Panc1 (cell line): ENCODE measurements at places on chromosomes 7 and 10. TPM values are rescaled to one million over a fixed set of nuclear protein-coding genes. Genes with fewer than 3 reads are reported as not detected.

Gene TRIM50
- total RNA-seq: not detected

DNA sequence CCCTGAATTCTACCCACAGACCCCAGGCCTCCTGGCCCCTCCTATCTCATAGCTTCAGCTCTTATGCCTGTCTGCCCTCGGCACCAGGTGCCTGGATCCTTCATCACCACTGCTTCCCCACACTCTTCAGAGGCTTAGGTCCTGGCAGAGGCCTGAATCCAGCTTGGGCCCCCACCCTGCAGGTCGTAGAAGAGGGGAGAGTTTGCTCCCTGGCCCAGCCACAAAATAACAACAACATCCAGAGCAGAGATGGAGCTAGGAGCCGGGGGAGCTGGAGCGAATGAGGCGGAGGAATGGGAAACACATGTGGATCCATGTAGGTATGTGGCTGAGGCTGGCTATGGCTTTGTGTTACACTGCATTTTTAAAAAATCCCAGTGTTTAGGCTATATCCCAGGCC, 7.8 kb upstream of the OPN4 start:
- no peak for DNase-seq

DNA sequence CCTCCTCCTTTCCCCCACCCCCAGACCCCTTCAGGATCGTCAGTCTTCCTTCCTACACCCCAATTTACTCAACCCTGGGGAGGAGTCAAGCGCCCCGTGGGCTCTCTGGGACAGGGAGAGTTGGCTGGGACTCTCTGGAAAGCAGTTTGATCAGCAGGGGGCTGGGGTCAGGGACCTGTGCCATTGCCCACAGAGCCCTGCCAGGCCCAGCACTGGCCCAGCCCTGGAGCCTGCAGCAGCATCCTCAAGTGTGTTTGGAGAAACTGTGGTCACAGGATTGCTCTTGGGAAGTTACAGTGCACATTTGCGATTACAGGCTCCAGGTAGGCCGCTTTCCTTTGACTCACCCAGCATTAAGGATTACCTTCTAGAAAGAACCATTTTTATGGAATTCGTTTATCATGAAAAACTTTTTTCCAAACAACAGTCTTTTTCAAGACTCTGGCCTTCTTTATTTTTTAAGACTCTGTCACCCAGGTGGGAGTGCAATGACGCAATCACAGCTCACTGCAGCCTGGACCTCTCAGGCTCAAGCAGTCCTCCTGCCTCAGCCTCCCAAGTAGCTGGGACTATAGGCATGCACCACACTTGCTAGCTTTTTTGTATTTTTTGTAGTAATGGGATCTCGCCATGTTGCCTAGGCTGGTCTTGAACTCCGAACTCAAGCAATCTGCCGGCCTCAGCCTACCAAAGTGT, 50.7 kb downstream of the CHST3 start:
- no peak for DNase-seq

GRCh38 chr7:142440906-142441411, 183.1 kb upstream of the PRSS58 start:
- no peak for DNase-seq

GRCh38 chr7:130021105-130021834, 29.9 kb downstream of the ZC3HC1 start:
- no peak for DNase-seq

GRCh38 chr10:65900271-65900670, 1025.6 kb upstream of the LRRTM3 start:
- DNase-seq: no peak

Gene XPNPEP1
- 61.2 TPM for total RNA-seq

- DNase-seq: no peak
Observed at GRCh38 chr7:24700521-24701260, 56.6 kb downstream of the GSDME start.

Gene NODAL
- total RNA-seq: not detected

Gene HTRA1
- 32.8 TPM for total RNA-seq

GRCh38 chr10:12819071-12819470, 182.4 kb downstream of the CCDC3 start:
- no peak for DNase-seq

DNA sequence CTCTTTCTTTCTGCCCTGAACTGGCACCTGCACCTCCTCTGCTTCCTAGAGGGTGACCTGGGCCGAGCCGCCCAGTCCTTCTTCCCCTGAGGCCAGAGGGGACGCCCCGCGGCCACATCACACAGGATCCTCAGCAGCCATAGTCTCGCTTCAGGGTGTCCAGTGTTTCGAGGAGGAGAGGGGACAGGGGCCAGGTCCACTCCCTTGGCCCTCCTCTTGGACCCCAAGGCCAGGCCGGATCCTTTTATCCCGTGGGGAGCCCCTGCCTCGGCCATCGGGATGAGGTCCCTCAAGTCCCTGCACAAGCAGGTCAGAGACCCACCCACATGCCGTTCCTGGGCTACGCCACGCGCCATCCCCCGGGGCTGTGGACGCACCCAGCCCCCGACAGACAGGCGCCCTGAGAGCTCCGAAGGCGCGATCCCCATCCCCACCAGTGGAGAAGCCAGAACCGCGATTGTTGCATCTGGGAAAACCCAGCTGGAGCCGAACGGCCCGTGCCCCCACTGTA, 3.6 kb downstream of the BHLHA15 start:
- DNase-seq: no peak

DNA sequence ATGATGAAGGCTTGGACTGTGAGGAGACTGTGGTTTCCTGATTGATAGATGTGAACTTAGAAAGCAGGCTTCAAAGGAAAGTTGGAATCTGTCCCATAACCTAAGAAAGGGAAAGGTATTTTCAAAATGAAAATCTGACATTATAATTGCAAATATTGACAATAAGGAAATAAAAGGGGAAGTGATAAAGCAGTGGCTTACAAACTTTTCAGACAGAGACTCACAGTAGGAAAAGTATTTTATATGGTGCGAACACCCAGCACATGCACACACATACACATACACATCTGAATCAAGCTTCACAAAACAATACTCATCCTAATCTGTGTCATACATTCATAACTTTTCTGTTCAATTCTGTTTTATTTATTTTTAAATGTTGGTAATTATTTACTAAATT, 4.8 kb downstream of the PON1 start:
- DNase-seq: no peak

DNA sequence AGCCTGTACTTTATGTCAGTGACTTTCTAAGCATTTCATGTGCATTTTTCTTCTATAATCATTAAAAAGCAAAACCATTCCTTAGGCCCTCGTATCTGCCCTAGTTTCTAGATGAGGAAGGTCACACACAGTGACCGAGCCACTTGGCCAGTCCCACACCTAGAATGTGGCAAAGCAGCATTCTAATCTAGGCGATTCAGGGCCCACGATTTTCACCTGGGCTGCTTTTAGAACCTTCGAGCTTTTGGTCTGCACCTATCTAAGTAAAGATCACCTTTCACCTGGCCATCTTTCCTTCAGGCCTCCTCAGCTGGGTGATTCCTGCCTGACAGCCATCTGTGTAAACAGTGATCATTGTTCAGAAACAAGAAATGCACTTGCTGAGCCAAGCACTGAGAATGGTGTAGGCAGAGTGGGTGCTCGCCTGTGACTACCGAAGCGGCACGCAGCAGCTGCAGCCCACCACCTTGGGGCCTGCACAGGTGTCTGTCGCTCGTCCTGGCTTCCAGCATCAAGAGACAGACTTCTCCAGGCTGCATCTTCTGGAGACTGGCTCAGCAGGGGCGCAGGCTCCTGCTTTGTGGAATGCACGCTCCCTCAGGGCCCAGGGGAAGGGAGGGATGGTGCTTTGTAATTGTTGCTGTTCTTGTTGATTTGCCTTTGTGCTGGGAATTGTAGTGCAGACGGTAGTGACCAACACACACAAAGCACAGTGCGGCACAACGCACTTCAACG, 149.0 kb upstream of the INSYN2A start:
- DNase-seq: no peak

Gene NOC3L
- total RNA-seq: 41.2 TPM

Gene RTKN2
- total RNA-seq: 21.3 TPM

GRCh38 chr7:94778711-94779459, 123.0 kb upstream of the SGCE start:
- DNase-seq: no peak

- DNase-seq: no peak
Observed at GRCh38 chr7:4018601-4019316, 663.3 kb upstream of the FOXK1 start.

- DNase-seq: no peak
Observed at GRCh38 chr10:23065181-23065948, 30.0 kb upstream of the MSRB2 start.

- no peak for DNase-seq
Observed at GRCh38 chr10:132704008-132704814, 81.7 kb downstream of the NKX6-2 start.

Gene HOXA1
- 8.8 TPM for total RNA-seq

DNA sequence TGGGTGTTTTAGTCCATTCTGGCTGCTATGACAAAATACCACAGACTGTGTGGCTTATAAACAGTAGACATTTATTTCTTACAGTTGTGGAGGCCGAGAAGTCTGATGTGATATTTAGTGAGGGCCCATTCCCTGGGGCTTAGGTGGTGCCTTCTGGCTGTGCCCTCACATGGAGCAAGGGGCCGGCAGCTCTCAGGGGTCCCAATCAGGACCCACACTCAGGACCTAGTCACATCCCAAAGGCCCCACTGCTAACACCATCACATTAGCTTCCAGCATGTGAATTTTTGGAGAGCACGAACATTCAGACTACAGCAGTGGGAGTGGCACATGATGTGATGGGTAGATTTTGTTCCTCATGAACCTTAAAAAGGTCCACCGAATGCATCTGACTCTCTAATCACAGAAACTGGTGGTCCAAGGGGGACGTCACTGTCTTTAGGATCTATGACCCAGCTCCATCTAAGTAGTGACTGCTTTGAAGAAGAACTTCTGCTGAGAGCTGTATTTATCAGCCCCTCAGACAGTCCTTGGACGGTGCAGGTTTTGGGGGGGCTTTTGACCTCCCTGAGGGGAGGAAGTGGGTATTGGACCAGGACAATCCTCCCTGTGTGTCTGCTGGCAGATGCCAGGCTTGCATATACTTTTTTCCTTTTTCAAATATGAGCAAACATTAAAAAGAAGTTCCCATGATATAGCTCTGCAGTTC, 154.5 kb upstream of the ZNF32 start:
- DNase-seq: no peak

- no peak for DNase-seq
Observed at GRCh38 chr7:108848486-108848885, 278.8 kb downstream of the DNAJB9 start.

DNA sequence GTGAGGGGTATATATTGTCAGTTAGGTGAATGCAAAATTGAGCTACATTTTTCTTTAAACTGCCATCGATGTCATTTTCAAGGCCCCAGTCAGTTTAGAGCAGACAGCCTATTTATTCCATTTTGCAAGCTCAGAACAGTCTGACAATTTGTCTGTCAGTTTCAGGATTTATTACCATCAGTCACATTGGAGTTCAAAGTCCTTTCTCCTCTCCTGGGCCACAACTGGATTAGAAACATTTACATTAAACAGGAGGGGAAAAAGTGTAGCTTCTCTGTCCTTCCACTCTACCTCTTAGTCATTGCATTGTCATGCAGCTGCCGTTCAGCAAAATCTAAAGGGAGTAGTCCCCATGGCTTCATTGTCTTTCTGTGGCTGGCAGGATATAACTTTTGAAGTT, 3.5 kb upstream of the GHITM start:
- no peak for DNase-seq

GRCh38 chr10:63262430-63263073, 129.4 kb downstream of the NRBF2 start:
- no peak for DNase-seq

GRCh38 chr10:30818854-30819253, 189.3 kb upstream of the LYZL2 start:
- DNase-seq: no peak

Gene SLC26A5
- total RNA-seq: not detected

- DNase-seq: no peak
Observed at GRCh38 chr7:25636871-25637283, 408.6 kb upstream of the NPVF start.

- no peak for DNase-seq
Observed at GRCh38 chr7:158536871-158537515, 50.6 kb downstream of the PTPRN2 start.

DNA sequence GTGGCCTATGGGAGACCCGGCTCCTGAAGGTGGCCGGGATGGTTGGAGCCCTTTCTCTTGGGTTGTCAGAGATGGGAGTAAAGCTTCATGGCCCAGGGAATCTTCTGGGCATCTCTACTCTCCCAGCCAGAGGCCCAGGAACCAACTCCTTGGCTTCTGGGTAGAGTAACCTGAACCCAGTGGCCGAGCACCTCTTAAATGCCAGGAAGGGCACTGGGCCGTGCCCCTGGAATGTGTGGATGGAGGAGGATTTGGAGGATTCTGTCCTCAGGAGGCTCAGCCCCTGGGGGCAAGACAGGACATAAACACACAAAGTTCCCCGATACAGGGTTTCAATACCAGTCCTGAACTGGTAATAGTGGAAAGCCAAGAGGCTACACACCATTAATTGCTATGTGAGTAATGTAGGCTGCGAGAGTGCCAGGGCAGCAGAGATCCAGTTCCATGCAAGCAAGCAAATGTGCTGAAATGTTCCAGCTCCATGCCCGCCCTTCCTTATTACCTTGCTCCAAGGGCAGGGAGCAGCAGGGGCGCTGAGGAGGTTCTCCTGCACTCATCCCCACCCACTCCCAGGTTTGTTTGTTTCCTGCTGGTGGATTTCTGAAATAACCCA, 1.2 kb downstream of the PALD1 start:
- DNase-seq: no peak

DNA sequence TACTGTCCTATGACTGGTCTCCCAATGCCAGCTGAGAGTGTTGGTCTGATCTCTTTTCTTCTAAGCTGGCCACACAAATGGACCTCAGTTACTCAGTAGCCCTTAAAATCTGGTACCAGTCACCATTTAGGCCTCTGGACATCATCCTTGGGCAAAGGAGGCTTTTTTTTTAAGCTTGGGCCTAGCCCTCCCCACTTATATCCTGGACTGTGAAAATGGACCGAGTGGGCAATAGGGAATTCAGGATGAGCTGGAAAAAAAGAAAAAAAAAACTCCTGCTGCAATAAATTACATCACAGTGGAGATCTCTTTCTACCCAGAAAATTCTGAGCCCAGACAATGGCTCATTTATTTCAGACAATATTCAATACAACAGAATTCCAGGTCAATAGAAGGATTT, 68.4 kb downstream of the PARP12 start:
- no peak for DNase-seq
